ENCODE measurements at places on chromosomes 12 and 14.
A peak's percentile ranks its signal among the peaks of the same experiment; 100 is the strongest.

DNA sequence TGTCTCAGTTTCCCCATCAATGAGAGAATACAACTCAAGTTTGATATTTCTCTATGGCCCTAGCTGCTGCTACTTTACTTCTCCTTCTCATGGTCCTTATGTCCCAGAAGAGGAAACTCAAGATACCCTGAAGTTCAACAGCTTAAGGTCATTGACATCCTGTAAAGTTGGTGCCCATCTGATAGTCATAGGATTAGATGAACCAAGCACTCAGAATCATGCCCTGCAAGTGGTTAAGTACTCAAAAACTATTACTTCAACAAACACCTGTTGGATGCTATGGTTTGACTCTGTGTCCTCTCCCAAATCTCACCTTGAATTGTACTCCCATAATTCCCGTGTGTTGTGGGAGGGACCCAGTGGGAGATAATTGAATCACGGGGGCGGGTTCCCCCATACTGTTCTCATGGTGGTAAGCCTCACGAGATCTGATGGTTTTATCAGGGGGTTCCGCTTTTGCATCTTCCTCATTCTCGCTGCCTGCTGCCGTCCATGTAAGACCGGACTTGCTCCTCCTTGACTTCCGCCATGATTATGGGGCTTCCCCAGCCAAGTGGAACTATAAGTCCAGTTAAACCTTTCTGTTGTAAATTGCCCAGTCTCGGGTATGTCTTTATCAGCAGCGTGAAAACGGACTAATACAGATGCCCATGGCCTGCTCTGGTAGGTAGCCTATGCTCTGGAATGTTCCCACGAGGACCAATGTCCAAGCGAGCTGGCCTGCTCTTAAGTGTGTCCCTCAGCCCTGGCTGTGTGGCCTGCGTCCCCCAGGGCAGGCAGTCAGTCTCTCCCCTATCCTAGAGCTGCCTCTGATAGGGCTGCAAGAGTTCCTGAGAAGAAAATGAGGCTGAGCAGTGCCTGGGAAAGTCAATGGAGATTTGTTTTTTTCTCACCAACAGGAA lies 18.1 kb downstream of the CAMKK2 start:
- no peak for DNase-seq

DNA sequence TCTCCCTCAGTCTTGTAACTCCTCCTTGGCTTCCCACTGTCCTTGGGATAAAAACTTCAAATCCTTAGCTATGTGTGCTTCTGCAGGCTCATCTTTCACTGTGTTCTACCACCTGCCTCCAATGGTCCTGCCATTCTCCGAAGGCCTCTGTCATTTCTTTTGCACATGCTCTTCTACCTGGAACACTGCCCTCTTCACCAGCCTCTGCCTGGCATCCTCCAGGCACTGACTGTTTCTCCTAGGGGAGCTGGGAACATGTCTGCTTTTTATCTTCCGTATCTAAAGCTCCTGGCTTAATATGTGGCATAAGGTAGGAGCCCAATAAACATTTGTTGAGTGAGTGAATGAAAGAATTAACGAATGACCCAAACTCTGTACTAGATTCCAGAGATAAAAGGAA lies 603.3 kb upstream of the TMEM132C start:
- DNase-seq = no peak

- DNase-seq = peak; percentile 98
Measured at GRCh38 chr12:119988472-119989360, at the start of gene BICDL1. Gene BICDL1 (plus strand): TSS chr12:119989236. CDS start chr12:119989869, 633 bp downstream.

DNA sequence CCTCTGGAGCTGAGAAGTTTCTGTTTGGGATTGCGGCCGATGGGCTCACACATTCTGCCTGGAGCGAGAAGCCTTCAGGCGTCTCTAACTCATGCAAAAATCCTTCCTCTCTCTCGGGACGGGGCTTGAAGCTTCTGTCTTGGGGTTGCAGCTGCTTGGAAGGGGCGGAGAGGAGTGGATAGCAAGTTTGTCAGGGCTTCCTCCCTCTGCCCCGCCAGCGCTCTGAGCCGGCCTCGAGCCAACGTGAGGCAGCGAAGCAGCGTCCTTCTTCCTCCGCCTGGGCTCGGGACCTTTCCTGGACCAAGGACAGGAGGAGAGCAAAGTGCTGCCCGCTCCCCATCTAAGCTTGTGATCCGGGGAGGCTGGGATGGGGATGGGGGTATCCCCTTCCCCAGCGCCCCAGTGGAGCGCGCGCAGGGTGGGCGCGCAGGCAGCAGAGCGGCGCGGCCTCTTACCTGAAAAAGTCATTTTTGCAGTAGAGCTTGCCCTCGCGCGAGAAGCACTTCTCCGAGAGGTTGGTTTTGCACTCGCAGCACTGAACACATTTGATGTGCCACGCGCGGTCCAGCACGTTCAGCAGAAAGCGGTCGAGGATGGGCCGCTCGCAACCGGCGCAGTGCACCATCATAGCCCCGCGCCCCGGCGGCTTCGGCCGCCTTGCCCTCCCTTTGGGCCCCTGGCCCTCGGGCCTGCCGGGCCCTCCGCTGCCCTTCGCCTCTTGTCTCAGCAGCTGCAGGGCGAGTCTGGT lies 626 bp downstream of the LHX5 start:
- no peak for DNase-seq

- DNase-seq = peak; percentile 62
Measured at GRCh38 chr12:25276199-25276937, 25.6 kb upstream of the KRAS start.

- DNase-seq = no peak
Measured at GRCh38 chr14:104296388-104297312, 158.3 kb downstream of the KIF26A start.

DNA sequence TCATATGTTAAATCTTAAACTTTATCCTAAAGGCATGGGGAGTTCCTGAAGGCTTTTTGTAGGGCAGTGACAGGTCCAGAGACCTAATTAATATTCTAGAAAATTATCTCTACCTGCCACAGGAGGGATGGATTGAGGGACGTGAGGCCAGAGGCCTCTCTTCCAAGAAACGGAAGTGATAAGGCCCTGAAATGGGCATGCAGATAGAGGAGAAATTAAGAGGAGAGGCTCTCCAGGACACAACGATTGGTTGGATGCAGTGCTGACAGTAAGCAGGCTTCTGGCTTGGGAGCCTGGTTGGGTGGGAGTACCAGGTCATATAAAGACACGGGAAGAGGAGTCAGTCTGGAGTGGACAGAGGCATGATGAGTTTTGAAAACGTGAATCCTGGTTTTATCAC lies 3.1 kb upstream of the BORCS5 start:
- DNase-seq = no peak

GRCh38 chr12:738712-739111 lies 13.7 kb upstream of the WNK1 start:
- no peak for DNase-seq

DNA sequence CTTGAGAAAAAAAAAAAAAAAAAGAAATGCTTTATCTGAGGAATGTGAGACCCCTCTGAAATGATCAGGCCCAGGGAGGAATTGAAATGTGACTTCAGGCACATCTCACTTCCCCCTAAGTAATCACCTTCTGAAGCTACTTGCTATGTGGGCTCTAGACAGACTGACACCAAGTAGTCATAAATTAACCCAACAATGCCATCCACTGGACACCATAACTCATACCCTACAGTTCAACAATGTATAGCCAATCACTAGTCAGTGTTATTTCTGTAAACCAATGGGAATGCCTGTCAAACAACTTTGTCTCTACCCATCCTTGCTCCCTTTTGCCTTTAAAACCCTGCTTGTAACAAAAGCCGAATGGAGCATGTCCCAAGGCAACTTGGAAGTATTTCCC lies 182.7 kb upstream of the TMPO start:
- DNase-seq = no peak

- no peak for DNase-seq
Measured at GRCh38 chr12:50197297-50197727, 30.1 kb upstream of the CERS5 start.

- no peak for DNase-seq
Measured at GRCh38 chr14:54768501-54769129, 134.0 kb downstream of the GCH1 start.

DNA sequence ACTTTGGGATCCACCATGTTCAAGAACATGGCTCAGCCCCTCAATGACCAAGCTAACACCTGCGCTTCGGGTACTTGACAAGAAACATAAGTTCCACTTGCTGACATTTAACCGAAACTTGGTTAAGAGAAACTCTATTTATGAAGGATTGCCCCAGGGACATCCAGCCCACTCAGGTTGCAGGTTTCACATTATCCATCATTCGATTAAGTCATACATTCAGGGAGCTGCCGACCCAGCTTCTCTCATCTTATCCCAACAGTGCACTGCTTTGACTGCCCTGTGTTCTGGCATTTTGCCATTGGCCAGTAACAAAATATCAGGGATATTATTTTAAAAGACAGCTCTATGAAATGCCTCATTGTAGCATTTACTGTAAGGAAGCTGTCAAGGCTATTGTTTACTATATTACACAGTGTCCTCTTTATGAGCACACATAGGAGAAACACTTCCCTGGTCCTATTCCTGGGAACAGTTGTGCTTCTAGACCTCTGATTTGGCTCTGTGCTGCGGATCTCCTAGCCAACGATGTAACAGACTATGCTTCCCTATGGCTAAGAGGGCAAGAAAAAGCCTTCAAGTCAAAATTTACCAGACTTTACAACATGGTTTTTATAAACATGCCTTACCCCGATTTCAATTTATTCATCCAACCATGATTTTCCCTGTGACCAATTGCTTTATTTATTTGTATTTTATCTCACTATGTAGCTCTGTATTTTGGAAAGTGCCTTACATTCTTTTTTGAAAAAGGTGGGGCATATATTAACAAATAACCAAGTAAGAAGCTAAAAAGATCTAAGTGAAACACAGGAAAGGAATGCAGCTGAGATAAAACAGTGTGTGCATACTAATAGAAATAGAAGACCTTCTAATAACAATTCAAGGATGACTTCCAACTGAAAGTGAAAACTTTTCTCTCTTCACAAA lies 109.3 kb downstream of the ITPR2 start:
- no peak for DNase-seq

DNA sequence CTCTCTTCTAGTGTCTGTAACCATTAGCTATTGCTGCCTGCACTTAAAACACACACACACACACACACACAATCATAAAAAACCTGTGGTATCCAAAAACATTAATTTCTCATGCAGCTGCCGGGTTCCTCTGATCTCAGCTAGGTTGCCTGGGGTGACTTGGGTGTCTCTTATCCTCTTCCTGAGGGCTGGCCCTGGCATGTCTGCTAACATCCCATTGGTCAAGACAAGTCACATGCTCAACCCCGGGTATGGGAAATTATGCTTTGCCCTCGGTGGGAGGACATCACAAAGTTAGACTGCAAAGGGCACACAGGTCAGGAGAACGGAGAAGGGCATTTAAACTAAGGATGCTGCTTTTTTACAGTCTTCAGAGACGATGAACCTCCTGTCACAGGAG lies 55.7 kb downstream of the TRPV4 start:
- DNase-seq = peak; percentile 34

Data from CD4-positive, alpha-beta T cell treated with Interleukin-2 at 100 ng/mL for 4 hours (primary cell).